ENCODE measurements at places on chromosomes 4 and X. TPM values are rescaled to one million over a fixed set of nuclear protein-coding genes. Genes with fewer than 3 reads are reported as not detected.

TMEM271 gene
- 0.21 TPM for total RNA-seq

ADH1A gene
- total RNA-seq, result not detected

GRCh38 chr4:77920371-77920770 is 57.7 kb downstream of the MRPL1 start:
- DNase-seq, result no peak

DNA sequence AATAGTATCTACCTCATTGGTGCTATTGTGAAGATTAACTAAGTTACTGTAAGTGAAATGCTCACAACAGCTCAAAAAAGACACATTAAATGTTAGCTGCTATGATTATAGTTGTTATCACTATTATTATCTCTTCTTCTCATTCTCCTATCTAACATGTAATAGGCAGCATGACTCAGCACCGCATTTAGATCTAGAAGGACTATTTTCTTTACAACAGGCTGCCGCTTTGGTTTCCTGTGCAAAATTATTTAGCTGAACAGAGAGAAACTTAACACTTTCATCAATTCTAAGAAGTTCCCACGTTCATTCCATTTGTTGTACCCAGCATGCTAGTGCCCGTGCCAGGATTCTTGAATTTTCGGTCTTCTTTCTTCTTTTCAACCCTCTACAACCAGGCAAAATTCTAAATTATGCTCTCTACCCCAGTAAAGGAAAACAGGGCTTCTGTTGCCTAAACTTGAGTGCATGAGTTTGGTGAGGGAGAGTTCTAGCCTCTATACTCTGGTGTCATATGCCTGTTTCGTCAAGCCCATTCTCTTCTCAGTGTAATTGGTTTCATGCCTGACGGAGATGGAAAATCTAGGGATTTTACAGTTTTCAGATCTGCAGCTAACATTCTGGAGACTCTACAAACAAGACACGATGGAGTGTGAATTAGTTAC is 378.9 kb downstream of the PPP1R2C start:
- DNase-seq, result no peak

DNA sequence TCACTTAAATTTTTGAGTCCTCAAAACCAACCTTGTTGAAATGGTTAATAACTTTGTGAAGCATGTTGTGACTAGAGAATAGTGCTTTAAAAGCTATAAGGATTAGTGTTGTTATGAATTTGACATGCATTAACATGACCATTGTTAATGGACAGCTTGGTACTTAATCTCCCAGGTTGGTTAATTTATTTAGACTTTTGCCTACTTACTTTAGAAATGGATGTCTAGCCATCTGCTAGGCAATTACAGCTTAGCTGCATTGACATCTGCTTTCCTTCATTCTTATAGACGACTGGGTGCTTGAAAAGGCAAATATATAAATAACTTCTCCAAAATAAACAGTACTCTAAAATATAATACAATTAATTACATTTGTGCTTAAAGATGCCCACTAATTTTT is 368.0 kb downstream of the CCSER1 start:
- DNase-seq, result no peak

- DNase-seq, result no peak
Observed at GRCh38 chrX:16319929-16320328, 152.6 kb downstream of the MAGEB17 start.

DNA sequence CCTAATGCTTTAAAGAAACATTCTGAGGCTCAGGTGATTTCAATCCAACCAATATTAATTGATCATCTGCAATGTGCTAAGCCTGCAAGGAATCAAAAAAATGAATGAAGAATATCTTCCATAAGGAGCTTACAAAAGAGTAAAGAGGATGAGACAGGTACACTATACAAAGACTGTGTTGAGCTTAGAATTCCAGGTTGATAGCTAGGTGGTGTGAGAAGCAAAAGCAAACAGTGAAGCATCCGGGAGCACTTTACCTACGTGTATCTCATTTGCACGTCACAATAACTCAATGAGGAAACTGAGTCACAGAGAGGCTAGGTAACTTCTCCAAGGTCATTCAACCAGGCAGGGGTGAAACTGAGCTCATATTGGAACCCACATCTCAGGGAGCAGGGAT is 37.1 kb downstream of the FAM114A1 start:
- DNase-seq, result no peak

DNA sequence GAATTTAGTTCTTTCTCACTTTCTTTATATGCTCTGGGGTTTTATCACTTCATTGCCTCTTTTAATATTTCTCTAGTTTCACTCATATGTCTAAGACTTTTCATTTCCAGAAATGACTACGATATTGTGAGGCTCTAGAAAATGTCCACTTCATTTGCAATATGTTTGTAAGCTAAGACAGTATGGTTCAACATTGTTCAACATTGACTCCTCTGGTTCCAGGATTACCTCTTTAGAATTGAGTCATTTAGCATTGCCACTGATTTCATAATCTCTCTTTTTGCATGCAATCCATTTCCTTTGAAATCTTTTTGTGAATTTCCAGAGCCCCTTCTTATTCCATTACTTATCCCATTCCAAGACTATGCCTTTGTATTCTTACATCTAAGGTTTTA is 32.3 kb downstream of the BBS12 start:
- DNase-seq, result no peak

DNA sequence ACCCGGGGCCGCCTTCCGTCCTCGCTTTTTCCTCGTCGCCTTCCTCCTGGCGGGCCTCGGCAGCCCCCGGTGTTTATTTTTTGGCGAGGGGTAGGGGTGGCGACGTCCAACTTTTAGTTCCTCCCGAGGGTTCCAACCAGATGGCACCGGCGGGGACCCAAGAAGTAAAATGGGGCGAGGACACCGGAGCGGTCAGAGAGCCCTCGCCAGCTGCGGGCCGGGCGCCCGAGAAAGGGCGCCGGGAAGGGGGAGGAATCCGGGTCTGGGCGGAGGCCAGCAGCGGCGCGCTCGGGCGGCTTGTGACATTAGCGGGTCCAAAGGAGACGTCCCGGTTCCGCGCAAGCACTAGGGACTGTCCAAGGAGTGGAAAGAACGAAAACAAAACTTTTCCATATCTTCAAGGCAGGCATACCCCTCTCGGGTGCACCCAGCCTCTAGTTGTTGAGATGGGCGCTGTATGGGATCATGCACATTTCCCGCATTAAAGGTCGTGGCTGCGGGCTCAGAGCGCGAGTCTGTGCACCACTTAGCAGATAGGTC is 691 bp upstream of the USP46 start:
- DNase-seq, result no peak

DNA sequence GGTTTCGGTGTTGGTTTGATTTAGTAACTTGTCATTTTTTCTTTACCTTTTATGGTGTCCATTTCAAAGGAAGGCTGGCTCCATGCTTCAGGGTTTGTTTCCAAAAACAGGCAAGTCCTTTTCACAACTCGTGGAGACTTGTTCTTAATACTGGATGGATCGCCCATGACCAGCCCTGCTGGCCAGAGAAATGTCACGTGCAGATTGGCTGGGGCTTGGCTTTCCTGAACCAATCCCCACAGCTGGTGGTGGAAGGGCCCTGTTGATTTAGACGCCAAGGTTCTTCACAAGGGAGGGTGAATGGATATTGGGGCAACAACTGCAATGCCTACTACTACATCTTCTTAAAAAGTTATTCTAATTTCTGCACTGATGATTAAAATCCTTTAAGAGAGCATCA is 92.6 kb downstream of the SHROOM3 start:
- DNase-seq, result no peak
